ENCODE measurements at places on chromosomes 7 and 10. TPM values are rescaled to one million over a fixed set of nuclear protein-coding genes. Genes with fewer than 3 reads are reported as not detected.

Gene IRF5
- 17.8 TPM for total RNA-seq

Gene MOGAT3
- total RNA-seq: not detected

Gene OR2A7
- 0.95 TPM for total RNA-seq

Gene GDF10
- total RNA-seq: 5.6 TPM

Gene NANOS1
- 4.8 TPM for total RNA-seq

Gene PRLHR
- 10.4 TPM for total RNA-seq

Gene AKR1D1
- not detected for total RNA-seq

Gene TAS2R4
- 5.2 TPM for total RNA-seq

Gene SRRT
- total RNA-seq: 70.7 TPM

Gene IDI2
- not detected for total RNA-seq

Gene OR6V1
- total RNA-seq: not detected

Gene RSPH10B2
- total RNA-seq: 0.29 TPM

Gene KLF14
- 3.2 TPM for total RNA-seq

Gene PRR15
- total RNA-seq: 1.2 TPM

Gene MUC12
- not detected for total RNA-seq

Gene SFMBT2
- total RNA-seq: 5.9 TPM

Gene LRRD1
- not detected for total RNA-seq

Gene COL26A1
- total RNA-seq: 2.2 TPM

Gene CRHR2
- not detected for total RNA-seq

Measured in adrenal gland (tissue), 19 donors.